ENCODE measurements at places on chromosomes 13 and 19. TPM values are rescaled to one million over a fixed set of nuclear protein-coding genes. Genes with fewer than 3 reads are reported as not detected.

- peak; percentile 89 for DNase-seq
Measured at GRCh38 chr19:15265850-15266248, 33.6 kb upstream of the EPHX3 start.

DNA sequence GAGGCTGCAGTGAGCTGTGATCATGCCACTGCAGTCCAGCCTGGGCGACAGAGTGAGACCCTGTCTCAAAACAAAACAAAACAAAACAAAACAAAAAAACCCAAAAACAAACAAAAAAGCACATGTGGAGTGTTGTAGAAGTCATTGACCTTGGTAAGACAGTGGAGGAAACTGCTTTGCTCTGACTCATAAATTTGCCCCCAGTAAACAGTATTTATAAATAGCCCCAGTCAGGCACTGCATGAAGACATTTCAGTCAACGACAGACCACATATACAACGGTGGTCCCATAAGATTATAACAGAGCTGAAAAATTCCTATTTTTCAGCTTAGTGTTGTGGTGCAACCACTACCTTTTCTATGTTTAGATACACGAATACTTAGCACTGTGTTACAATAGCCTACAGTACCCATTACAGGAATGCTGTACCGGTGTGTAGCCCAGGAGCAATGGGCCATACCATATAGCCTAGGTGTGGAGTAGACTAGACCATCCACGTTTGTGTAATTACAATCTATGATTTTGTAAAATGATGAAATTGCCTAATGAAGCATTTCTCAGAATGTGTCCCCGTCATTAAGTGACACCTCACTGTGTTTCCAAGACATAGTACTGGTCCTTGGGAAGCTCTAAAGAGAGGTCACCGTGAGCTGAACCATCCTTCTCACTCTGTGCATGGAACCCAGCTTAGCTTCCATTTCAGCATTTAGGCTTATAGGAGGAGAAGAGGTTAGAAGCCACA is 1.1 kb downstream of the ARL11 start:
- DNase-seq = no peak

DNA sequence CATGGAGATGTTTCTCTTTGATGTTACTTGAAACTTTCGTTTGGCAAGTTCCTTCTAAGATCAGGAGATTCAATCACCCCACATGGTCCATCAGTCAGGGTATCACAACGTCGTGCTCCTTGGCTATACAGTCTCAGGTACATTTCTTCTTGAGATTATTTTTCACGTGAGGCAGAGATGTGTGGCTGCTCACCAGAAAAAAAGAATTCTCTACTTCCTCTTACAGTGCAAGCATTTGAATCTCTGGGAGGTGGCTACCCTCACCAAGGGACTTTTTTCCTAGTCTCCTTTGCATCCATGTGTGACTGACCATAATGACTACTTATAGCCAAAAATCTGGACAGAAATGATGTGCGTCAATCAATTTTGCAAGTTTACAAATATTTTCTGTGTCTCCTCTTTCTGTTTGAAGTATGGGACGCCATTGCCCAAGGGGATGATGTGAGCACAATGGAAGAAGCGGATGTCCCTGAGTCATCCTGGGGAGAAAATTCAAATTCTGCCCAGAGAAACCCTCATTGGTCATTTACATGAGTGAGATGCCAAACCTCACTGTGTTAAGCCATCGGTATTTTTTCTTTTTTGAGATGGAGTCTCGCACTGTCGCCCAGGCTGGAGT is 8.6 kb upstream of the LAIR2 start:
- no peak for DNase-seq

DNA sequence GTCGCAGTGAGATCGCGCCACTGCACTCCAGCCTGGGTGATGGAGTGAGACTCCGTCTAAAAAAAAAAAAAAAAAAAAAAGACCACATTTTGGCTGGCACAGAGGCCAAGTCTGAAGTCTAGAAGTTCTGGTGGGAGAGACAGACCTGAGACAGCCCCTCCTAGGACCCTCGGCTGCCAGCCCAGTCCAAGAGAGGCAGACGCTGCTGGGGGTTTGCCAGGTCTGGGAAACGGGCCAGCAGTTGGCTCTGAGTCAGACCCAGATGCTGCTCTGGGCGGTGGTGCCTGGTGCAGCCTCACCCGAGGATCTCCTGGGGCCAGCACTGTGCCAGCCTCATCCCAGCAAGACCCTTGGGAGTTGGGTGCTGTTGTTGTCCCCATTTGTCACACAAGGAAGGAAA is 5.8 kb downstream of the FCHO1 start:
- peak; percentile 86 for DNase-seq

The RASL11A gene
- 6.2 TPM for total RNA-seq

DNA sequence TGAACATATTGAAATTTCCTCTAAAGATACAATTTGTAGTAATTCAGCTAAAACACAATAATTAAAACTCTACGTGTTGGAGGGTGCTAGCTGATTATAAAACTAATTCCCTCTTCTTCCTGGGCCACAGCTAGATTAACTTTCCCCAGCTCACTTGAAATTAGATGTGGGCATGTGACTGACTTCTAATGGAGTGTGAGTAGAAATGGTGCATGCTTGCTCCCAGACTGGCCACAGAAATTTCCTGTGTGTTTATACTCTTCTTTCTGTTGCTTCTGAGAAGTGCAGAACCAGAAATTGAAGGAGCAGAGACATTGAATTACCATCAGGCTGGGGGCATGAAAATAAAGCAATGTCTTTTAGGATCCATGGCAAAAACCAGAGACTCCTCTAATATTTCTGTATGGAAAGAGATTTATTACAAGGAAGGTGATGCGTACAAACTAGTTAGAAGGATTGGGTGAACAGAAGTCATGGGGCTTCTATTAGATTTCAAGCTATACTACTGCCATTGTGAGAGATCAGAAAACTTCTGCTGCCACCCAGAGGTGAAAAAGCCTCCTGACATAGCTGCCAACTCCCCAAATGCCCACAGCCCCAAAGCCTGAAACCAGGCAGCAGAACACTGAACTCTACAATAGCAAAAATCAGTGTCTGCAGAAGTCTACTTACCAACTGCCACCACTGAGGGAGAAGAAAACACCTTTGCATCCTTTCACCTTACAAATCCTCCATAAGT is 379.2 kb upstream of the MIR17HG start:
- DNase-seq = no peak

The ELAVL3 gene
- total RNA-seq = not detected

The KLHL1 gene
- not detected for total RNA-seq

The ACP7 gene
- 0.57 TPM for total RNA-seq

DNA sequence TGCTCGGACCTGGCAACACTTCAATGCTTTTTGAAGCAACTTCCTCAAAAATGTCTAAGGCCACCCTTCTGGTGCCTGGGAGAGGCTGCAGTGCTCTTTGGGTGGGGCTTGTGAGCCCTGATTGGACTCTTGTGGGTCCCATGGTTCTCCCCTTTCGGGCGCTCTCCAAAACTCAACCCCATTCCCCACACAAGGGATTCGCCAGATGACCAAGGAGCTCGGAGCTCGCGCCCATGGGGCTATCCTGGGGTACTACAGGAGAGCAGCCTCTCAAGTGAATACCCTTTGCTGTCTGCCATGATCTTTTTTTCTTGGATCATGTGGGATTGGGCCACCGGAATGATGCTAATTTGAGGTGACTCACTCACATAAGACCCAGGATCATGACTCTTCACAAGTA is 29.7 kb upstream of the KL start:
- no peak for DNase-seq

The NLRP11 gene
- total RNA-seq = 4.1 TPM

GRCh38 chr19:46962030-46962570 is 57.5 kb upstream of the NPAS1 start:
- no peak for DNase-seq

- no peak for DNase-seq
Measured at GRCh38 chr19:18590273-18591272, 2.0 kb downstream of the REX1BD start.

The TEX101 gene
- not detected for total RNA-seq

The MADCAM1 gene
- total RNA-seq = not detected

- peak; percentile 9 for DNase-seq
Measured at GRCh38 chr13:73428137-73428536, 369.3 kb downstream of the KLF5 start.

- DNase-seq = peak; percentile 68
Measured at GRCh38 chr13:98997738-98998641, 20.1 kb upstream of the DOCK9 start.

The ZGLP1 gene
- 0.39 TPM for total RNA-seq

The FCER2 gene
- total RNA-seq = not detected

The GFY gene
- not detected for total RNA-seq

- DNase-seq = no peak
Measured at GRCh38 chr13:28466151-28466550, 28.8 kb downstream of the FLT1 start.

The GTF2F2 gene
- 55.2 TPM for total RNA-seq

GRCh38 chr19:41537789-41538188 is 38.2 kb upstream of the CEACAM21 start:
- DNase-seq = no peak

The ZNF570 gene
- 7.3 TPM for total RNA-seq

GRCh38 chr19:53132141-53132991 is at the start of gene ZNF415:
Gene ZNF415, minus strand, starts transcription at chr19:53132910. Its CDS starts 10,234 bp downstream, at chr19:53122676.
- peak; percentile 89 for DNase-seq
